LHCN-M2 (cell line): ENCODE measurements at places on chromosomes 2 and 18. TPM values are rescaled to one million over a fixed set of nuclear protein-coding genes. Genes with fewer than 3 reads are reported as not detected.

RNF152 gene
- 0.51 and 0.63 TPM in 2 replicates for total RNA-seq

NOL4 gene
- not detected in 2 replicates for total RNA-seq

- no peak for DNase-seq
These were observed 12.8 kb upstream of the PSD4 start for GRCh38 chr2:113160962-113161361.

DNA sequence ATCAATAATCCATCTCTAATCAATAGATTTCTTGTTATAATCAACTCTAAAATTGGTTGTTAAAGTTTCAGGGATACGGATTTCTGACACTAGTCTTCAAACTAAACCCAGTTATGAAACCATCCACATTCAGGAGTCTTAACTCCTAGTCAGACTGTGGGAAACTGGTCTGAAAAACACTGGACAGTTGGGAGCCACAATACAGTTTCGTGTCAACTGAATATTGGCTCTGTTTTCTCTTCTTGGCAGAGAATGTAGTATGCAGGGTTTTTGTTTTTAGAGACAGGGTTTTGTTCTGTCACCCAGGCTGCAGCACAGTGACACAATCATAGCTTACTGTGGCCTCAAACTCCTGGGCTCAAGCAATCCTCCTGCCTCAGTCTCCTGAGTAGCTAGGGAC lies 123.1 kb downstream of the RTTN start:
- no peak for DNase-seq

DNA sequence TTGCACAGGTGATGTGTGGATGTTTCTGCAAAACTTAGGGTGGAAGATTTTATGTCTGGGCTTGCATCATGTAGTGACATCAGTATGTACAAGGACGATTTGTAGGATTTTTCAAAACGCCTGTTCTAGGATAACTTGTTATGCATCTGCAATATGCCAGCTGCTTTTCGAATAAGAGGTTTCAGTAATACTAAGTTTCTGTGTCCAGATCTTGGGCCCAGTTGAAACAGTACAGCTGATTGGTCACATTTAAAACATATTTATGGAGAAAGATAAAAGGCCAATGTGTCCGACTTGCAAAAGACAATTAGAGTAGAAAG lies 1.2 kb downstream of the PTPN4 start:
- DNase-seq, result peak; percentile 54
